ENCODE measurements at places on chromosomes 13 and 19. TPM values are rescaled to one million over a fixed set of nuclear protein-coding genes. Genes with fewer than 3 reads are reported as not detected.

GNG7 gene
- 1.3 TPM for total RNA-seq

CYP4F11 gene
- not detected for total RNA-seq

ZNF20 gene
- total RNA-seq, result 6.2 TPM

C1QTNF9B gene
- total RNA-seq, result not detected

RPL18 gene
- 3,031 TPM for total RNA-seq

DNAJC15 gene
- total RNA-seq, result 77.1 TPM

EBI3 gene
- not detected for total RNA-seq

CEACAM7 gene
- total RNA-seq, result not detected

ARHGAP33 gene
- total RNA-seq, result 12.3 TPM

GARIN5A gene
- total RNA-seq, result 1.2 TPM

TNFSF13B gene
- total RNA-seq, result 1.3 TPM

N4BP2L2 gene
- total RNA-seq, result 138 TPM

MUC16 gene
- not detected for total RNA-seq

NKG7 gene
- total RNA-seq, result not detected

ZNF471 gene
- total RNA-seq, result not detected

EXOC3L2 gene
- not detected for total RNA-seq

TTYH1 gene
- not detected for total RNA-seq

SLC39A3 gene
- total RNA-seq, result 28.6 TPM

CPB2 gene
- total RNA-seq, result not detected

PRTN3 gene
- not detected for total RNA-seq

NEK5 gene
- total RNA-seq, result not detected

TSHZ3 gene
- total RNA-seq, result not detected

ZNF787 gene
- 26.2 TPM for total RNA-seq

CKM gene
- total RNA-seq, result not detected

ZNF653 gene
- 6.1 TPM for total RNA-seq

HSH2D gene
- 22.7 TPM for total RNA-seq

CGB3 gene
- total RNA-seq, result not detected

KLK15 gene
- not detected for total RNA-seq

PSG2 gene
- not detected for total RNA-seq

B3GNT3 gene
- total RNA-seq, result not detected

TINCR gene
- not detected for total RNA-seq

STARD13 gene
- 1.2 TPM for total RNA-seq

Data from Karpas-422 (cell line).